ENCODE measurements at places on chromosomes 13 and 19.
A peak's percentile ranks its signal among the peaks of the same experiment; 100 is the strongest.

GRCh38 chr13:23642110-23642509 lies 71.9 kb downstream of the TNFRSF19 start:
- no peak for DNase-seq

DNA sequence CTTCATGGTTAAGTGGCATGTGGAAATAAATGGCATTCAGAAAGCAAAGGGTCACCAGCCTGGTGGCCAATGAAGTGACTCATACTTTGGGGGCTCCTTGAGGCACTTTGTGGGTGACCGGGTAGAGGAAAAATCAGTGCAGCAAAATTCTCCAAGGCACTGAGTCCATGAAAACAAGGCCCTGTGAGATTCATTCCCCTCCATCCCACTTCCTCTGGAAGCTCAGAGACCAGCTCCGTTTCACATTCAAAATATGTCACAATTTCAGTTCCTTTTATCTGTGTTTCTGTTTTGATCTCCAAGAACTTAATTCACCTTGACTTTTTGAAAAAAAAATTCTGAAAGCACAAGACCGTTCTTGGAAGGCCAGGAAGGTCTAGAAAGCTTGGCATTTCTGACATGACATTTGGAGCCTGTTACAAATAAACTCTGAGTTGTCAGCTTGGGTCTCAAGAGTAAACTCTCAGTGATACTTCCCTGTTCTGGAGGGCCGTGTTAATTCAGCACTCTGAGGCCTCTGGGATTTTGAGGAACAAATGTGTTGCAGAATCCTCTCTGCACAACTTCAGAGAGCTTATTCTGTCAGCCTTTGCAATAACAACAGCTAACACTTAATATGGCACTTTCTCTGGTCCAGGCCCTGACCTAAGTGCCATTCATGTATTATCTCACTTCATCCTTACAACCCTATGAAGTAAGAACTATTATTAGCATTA lies 6.8 kb downstream of the CYSLTR2 start:
- no peak for DNase-seq

- peak; percentile 59 for DNase-seq
Measured at GRCh38 chr13:80359414-80359777, 18.5 kb upstream of the SPRY2 start.

DNA sequence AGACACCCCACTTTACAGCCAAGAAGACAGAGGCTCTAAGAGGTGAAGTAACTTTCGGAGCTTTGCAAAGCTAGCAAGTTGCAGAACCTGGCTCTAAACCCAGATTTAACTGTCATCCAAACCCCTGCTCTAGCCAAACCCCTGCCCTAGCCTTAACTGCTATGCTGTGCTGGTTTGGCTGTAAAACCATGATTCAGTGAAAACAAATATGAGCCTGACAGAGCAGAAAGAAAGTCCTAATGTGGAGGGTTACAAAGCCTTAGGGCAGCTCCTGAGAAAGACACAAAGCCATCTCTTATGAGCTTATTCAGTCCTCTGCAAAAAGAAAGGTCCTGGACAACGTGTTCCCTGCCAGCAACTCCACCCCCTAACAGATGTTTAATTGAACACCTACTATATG lies 172.8 kb downstream of the KATNAL1 start:
- DNase-seq: peak; percentile 62

- no peak for DNase-seq
Measured at GRCh38 chr13:52459668-52460067, 4.4 kb downstream of the CKAP2 start.

DNA sequence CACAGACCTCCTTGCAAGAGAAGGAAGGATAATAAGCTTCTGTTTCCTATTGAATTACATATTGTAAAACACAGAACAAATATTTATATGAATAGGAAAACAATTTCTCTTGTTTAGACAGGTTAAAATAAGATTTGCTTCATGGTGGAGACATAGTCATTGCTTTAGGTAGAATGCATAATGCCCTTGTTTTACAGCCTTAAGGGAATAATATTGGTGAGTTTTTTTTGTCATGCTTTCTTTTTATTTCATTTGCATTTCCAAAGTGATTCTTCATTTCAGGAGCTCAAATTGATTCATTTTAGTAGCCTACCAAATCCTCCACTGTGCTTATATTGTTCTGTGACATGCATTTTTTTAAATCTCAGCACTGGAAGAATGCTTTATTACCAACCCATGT lies 690.7 kb downstream of the OLFM4 start:
- no peak for DNase-seq

DNA sequence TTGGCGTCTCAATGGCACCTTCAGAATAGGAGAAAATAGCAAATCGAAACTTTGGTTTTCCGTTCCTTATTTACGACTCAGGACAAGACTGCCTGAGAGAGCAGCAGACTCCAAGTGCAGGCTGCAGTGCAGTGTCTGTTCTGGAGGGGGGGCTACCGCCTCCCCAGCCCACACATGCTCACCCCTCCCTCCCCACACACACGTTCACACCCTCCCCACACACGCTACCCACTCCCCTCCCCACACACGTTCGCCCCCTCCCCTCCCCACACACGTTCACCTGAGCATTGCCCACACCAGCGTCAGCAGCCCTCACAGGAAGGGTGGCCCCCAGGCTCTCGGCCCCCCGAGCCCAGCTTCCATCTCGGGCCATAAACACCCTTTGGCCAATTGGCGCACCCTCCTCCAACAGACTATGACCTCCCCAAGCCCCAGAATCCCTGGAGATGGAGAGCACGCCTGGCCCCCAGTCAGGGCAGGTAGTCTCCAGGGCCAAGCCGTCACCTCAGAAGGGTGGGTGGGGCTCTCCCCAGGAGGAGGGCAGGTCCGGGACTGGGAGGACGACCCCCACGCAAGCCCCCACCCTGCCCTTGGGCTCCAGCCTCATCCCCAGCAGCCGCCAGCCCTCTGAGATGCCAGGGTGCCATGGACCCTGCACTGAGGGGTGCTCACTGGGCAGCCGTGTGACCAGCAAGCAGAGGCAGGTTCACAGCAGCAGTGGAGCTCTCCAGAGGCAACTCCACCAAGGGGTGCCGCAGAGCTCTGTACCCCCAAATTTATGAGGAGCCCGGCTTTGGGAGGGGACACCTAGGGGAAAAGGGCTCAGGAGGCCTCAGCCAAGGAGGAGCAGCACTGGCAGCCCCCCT lies 27.5 kb downstream of the RASA3 start:
- no peak for DNase-seq

DNA sequence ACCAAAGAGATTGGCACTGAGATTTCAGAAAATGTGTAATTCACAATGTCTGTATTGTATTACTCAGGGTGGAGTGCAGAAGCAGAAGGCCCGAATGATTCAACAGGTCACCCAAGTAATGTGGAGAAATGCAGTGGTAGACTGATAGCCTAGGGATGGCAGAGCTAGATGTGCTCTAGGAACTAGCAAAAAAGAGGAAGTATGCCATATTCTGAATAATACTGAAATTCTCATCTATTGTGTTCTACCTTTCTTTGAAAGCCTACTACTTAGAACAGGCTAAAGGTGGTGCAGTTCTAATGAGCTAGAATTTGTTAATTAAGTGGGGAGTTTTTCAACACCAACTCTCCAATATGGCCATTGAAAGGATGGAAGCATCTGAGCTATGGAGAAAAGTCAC lies 1449.8 kb upstream of the MIR17HG start:
- DNase-seq: no peak

Measured in SK-MEL-5 (cell line).